Motor neuron (in vitro differentiated cells): ENCODE measurements at places on chromosomes 1 and 21. TPM values are rescaled to one million over a fixed set of nuclear protein-coding genes. Genes with fewer than 3 reads are reported as not detected.
A peak's percentile ranks its signal among the peaks of the same experiment; 100 is the strongest.

DNA sequence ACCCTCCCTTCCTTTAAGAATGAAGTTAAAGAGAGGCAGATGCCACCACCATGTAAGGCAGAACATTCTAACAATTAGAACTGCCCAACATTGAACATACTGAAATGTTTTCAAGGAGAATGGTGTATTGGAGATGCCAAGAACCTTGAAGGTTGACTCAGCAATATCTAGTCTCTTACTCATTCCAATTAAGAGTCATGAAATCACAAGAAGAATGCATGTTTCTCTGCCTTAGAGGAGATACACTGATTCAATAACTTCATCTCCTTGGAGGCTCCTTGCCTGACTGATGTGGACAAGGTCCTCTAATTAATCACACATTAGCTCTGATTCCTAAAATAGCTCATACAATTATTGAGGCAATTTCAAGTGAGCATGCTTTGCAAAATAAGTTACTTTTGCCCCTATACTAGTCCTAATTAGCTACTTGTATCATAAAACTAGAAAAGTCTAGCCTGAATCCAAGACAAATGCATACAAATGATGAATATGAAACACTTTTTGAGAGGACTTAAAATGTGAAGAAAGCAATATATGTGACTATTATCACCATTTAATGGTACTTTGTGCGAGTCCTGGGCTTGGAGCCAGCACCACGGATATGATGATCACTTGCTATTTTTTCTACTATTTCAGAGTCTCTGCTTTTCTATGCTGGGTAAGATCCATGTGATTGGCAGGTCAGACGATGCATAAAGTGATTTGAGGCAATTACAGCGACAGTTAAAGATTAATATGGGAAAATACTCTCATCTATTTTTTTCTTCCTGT lies 114.5 kb downstream of the DSCAM start:
- ATAC-seq = peak; percentile 61

DNA sequence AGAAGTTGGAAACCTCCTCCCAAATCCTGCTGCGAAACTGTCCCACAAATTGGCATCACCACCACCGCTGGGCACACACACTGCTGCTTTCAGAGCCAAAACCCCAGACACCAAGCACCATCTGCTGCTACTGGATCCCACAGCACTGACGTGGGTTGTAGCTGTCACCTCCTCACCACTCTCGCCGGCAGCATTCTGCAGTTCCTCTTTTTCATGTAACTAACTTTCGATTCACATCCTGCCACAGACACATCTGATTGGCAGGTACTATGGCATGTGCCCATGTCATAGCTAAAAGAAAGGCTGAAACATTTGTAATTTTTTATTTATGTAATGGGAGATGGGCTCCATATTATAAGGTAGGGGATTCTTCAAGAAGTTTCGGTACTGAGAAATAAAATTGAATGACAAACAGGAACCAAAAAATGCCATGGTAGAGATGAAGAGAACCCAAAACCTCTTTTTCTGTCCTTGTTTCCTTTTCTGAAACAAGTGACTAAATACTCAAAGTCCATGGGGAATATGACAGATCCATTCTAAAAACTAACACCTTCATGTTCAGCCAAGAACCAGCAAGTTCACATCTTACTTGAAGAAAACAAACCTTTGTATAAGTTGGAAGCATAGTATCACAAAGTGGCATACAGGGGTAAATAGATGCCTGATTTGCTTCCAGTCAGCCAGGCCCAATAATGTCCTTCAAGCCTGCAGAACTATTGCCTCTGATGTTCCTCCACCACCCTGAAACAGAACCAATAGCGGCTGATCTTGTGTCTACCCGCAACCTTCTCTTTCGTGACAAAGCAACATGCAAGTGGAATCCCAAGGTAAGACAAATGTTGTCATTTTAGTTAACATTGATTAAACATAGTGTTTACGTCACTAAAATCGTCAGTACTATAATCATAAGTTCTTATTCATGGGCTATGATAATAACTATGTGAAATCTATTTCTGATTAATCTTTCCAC lies 26.6 kb upstream of the RGS13 start:
- no peak for ATAC-seq

DNA sequence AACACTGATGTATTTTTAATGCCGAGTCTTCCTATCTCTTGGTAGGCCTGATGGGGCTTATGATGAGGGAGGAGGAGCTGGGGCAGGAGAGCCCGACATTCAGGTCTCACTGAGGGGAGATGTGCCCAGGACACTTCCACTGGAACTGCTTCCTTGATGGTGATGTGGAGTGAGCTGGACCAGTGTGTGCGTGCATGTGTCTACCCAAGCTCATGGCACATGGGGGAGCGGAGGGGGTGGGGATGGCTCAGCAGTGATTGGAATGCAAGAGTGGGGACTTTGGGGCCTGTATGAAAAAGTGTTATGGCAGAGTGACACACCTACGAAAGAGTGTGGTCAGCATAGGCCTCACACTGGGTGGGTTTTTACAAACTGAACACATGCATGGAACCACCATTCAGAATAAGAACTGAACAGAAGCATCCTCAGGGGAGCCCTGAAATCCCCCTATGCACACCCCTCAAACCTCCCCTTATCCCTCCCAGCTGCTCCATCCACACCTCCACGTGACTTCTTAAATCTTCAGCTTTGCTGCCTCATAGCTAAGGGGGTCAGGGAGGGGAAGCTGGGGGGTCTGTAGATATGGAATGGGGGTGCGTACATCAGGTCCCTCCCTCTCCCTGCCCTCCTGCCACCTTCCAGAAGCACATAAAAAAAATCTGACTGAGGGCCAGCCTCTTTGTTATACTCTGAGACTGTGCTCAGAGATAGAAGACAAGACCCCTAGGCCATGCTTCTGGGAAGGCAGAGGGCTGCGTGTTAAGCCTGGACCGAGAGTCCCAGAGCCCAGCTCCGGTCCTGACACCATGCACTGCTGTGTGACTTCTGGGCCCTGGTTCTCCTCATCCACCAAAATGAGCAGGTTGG lies 11.6 kb downstream of the IL6R start:
- no peak for ATAC-seq

- ATAC-seq = no peak
These were observed 1.1 kb upstream of the RCAN3 start for GRCh38 chr1:24501371-24502064.

GRCh38 chr1:184825571-184825970 lies 70.9 kb upstream of the EDEM3 start:
- no peak for ATAC-seq

DNA sequence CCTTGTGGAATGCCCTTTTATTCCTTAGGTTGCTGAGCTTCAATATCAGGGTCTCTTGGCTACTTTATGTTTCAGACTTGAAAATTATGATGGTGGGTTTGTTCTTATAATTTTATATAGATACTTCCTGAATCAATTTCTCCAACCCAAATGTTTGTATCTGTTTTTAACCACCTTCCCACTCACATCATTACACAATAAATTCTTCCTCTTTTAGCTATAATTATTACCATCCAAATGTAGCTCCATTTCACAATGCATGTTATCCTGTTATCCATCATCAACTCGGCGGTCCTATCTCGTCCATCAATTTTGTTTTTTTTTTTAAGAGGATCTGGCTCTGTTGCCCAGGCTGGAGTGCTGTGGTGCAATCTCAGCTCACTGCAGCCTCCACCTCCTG lies 357.6 kb upstream of the ZP4 start:
- ATAC-seq = no peak

- peak; percentile 62 for ATAC-seq
These were observed 424.8 kb upstream of the ADGRL4 start for GRCh38 chr1:79431340-79431739.

Gene CA14
- 86.1 and 92.7 TPM in 2 replicates for total RNA-seq

Gene ADGRB2
- 52.9 and 61.6 TPM in 2 replicates for total RNA-seq
